NCI-H1930 (cell line): ENCODE measurements at places on chromosomes 6 and 20.
A peak's percentile ranks its signal among the peaks of the same experiment; 100 is the strongest.

DNA sequence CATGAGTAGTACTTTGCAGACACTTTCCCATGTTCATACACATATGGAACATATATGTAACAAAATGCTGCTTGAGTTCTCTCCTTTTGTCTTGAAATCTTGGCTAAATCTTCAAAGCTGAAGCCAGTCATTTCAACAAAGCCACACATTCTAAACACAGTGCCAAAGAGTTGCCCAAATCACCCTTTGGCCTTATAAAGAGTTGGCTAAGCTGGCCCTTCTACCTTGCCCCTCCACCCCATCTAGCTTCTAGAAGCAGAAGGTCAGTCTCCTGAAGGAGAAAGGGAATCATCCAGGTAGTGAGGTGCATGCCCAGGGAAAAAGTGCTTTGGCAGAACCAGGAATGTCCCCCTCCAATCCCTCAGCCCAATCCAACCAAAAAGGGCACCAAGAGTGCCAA is 58.3 kb downstream of the ALDH8A1 start:
- no peak for DNase-seq

GRCh38 chr20:28562510-28562898 is 2695.0 kb upstream of the DEFB115 start:
- no peak for DNase-seq

- no peak for DNase-seq
These were observed 34.2 kb downstream of the JARID2 start for GRCh38 chr6:15280028-15280427.

GRCh38 chr20:38139977-38140753 is 24.9 kb downstream of the TGM2 start:
- no peak for DNase-seq

DNA sequence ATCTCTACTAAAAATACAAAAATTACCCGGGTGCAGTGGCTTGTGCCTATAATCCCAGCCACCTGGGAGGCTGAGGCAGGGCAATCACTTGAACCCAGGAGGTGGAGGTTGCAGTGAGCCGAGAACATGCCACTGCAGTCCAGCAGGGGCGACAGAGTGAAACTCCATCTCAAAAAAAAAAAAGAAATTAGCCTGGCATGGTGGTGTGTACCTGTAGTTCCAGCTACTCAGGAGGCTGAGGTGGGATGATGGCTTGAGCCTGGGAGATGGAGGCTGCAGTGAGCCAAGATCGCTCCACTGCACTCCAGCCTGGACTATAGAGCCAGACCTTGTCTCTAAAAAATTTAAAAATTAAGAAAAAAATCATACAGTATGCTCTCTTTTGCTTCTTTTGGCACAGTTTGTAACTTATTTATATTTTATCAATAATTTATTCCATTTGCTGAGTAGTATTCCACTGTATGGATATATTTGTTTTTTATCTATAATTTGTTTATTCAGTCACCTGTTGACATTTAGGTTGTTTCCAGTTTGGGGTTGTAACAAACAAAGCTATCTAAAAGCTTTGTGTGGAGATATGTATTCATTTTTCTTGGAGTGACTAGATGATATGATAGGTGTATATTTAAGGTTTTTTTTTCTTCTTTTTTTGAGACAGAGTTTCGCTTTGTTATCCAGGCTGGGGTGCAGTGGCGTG is 8.0 kb upstream of the MYBL2 start:
- DNase-seq = no peak

DNA sequence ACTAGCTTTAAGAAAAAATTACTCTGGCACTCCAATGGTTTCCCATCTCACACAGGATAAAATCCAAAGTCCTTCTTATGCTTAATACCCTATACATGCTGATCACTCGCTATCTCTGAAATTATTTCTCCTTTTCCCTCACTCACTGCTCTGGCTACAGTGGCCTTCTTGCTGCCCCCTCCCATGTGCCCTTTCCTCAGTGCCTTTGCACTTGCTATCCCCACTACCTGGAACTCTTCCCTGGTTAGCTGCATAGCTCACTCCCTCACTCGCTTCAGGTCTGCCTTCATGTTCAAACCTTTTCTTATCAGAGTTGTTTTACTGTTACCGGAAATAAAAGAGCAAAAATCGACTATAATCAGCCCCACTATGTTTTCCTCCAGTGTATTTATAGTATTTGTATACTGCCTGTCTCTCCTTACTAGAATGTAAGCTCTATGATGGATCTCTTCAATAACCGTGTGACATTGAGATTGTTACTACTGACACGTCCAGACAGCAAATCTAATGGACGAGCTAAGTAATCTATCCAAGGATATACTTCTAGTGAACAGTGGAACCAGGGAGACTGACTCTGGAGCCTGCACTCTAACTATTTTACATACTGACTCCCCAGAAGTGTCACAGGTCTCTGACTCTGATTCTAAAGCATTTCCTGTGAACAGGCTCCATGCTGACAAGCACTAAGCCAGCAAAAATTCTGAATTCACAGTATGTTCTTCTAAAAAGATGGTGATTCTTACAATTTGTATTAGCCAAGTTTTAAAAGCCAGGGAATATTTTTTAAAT is 25.1 kb downstream of the FKBP5 start:
- DNase-seq = no peak

GRCh38 chr6:159720708-159721107 is 6.6 kb upstream of the WTAP start:
- no peak for DNase-seq

- no peak for DNase-seq
These were observed 530.1 kb downstream of the HAO1 start for GRCh38 chr20:7410150-7410549.

DNA sequence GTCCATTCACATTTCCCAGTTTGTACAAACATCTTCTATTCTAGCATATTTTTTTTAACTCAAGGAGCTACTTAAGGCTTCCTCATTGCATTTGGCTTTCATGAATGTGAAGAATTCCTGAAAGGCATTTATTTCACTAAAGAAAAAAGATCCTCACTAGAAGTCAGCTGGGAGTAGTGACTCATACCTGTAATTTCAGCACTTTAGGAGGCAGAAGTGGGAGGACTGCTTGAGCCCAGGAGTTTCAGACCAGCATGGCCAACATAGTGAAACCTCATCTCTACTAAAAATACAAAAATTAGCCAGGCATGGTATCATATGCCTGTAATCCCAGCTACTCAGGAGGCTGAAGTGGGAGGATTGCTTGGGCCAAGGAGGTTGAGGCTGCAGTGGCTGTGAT is 30.9 kb upstream of the XRN2 start:
- no peak for DNase-seq

DNA sequence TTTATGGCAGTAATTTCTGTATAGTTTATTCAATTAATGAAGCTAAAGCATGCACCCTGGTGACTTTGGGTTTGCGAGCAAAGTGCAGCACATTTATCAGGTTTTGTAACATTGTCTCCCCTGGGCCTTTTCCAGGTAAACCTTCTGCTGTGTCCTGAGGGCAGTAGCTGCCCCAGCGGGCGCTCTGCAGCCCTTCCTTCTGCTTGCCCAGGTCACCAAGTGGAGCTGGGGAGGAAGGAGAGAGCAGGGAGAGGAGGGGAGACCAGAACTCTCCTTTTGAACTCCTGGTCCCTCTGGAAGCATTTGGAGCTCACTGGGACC is 145.6 kb downstream of the DLL1 start:
- DNase-seq = no peak

GRCh38 chr20:33684533-33685327 is 1.5 kb downstream of the E2F1 start:
- no peak for DNase-seq

GRCh38 chr20:22582386-22582963 is 1.9 kb downstream of the FOXA2 start:
- DNase-seq = no peak

GRCh38 chr6:143940011-143940597 is 68.0 kb downstream of the PLAGL1 start:
- peak; percentile 9 for DNase-seq

DNA sequence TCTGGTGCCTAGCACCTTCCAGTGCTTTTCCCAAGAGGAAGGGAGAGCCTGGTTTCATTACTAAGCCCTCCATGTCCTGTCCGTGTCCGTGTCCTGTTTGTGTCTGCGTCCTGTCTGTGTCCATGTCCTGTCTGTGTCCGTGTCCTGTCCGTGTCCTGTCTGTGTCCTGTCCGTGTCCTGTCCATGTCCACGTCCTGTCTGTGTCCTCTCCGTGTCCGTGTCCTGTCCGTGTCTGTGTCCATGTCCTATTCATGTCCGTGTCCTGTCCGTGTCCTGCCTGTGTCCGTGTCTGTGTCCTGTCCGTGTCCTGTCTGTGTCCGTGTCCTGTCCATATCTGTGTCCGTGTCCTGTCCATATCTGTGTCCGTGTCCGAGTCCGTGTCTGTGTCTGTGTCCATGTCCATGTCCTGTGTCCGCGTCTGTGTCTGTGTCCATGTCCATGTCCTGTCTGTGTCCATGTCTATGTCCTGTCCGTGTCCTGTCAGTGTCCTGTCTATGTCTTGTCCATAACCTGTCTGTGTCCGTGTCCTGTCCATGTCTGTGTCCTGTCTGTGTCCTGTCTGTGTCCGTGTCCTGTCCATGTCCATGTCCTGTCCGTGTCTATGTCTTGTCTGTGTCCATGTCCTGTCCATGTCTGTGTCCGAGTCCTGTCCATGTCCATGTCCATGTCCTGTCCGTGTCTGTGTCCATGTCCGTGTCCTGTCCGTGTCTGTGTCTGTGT is 54.4 kb upstream of the BHLHE23 start:
- no peak for DNase-seq

GRCh38 chr20:56392881-56393482 is 537 bp downstream of the CSTF1 start:
- DNase-seq = no peak

GRCh38 chr6:33314943-33315792 is 1.3 kb upstream of the TAPBP start:
- DNase-seq = peak; percentile 7

- DNase-seq = no peak
These were observed 10.4 kb downstream of the SAMD3 start for GRCh38 chr6:130212215-130212874.

DNA sequence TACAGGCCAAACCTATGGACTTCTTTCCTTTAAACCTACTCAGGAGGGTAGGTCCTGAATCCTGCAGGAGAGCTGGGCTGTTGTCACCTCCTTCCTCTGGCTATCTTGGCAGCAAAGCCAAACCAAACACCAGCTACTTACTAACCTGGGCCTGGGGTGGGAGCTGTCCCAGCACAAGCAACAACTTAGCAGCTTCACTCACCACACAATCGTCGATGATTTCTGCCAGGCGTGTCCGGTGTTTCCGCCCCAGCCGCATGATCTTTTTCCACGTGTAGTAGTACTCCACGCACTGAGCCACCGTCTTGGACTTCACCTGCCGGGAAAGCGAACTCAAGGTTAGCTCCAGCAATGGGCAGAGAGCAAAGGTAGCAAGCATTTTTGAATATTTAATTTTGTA is 25.4 kb upstream of the MRPS10 start:
- DNase-seq = no peak

GRCh38 chr20:1075616-1076015 is 42.8 kb upstream of the PSMF1 start:
- DNase-seq = no peak

DNA sequence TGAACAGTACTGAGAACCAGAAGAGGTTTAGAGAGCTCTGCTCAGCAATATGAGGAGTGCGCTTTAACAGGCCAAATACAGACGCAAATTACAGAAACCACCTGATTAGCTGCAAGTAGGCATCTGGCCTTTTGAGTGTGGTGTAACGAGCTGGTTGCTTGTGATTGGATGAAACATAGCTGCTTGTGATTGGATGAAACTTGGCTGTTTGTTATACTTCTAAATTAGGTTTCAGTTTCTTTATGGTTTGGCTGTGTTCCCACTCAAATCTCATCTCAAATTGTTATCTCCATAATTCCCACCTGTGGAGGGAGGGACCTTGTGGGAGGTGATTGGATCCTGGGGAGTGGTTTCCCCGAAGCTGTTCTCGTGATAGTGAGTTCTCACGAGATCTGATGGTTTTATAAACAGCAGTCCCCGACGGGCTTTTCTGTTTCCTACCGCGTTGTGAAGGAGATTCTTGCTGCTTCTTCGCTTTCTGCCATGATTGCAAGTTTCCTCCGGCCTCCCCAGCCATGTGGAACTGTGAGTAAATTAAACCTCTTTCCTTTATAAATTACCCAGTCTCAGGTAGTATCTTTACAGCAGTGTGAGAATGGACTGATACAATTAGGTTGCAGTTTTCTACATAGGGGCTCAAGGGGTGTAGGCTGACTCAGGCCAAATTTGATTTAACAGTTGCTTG is 655.9 kb upstream of the MAN1A1 start:
- DNase-seq = no peak

- no peak for DNase-seq
These were observed 4.8 kb downstream of the BMP7 start for GRCh38 chr20:57261457-57262251.

DNA sequence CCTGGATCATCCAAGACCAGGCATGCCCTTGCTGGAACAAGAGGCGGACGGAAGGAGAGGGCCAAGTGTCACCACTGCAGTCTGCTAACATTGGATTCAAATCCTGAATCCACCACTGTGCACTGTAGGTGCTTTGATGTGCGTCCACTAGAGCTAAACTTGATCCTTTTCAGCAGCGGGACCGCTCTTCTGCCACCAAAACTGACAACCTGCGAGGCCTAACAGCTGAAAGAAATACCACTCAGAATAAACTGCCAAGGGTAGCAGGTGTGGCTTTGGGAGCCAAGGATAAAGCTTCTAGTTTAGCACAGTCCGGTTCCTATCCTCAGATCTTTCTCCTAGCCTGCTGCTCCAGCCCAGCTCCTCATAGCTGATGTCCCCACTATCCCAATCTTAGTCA is 108.0 kb downstream of the ATXN1 start:
- no peak for DNase-seq

DNA sequence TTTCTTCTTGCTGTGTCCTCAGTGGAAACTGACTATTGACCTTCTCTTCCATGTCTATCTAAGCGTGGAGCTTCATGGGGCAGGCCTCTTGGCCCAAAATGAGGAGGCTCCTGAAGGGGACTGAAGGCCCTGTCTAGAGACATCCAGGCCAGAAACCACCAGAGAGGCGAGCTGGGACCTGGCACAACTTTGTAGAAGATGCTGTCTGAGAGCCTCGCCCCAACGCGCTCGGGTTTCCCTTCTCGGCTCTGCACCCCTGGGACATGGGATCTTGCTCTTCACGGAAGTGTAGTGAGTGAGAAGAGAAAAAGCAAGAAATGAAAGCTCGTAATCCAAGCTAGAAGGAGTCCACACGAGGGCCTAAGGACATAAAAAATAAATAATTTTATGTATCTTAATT is 96.8 kb downstream of the GMPR start:
- DNase-seq = no peak

- no peak for DNase-seq
These were observed 41.9 kb upstream of the LRRC1 start for GRCh38 chr6:53752856-53753255.
